ENCODE measurements at places on chromosomes 2 and 18.

GRCh38 chr2:78063246-78064020, 541.3 kb upstream of the LRRTM4 start:
- no peak for DNase-seq

DNA sequence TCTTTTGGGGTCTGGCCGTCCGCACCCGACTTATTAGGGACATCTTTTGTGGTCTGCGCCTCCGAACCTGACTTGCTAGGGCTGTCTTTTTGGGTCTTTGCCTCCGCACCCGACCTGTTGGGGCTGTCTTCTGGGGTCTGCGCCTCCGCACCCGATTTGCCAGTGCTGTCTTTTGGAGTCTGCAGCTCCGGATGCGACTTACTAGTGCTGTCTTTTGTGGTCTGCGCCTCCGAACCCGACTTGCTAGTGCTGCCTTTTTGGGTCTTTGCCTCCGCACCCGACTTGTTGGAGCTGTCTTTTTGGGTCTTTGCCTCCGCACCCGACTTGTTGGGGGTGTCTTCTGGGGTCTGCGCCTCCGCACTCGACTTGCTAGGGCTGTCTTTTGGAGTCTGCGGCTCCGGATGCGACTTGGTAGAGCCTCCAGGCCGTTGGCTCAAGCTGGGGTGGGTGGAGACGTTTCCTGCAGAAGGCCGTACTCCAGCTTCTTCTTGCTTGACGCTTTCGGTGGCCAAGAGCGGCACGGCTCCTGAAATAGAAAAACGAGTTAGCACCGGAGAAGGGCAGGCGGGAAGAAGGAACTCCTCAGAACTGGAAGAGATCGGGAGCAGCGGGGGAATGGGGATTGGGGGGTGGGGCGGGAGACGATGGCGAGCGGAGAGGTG, 498 bp downstream of the TGOLN2 start:
- DNase-seq: peak; percentile 38

DNA sequence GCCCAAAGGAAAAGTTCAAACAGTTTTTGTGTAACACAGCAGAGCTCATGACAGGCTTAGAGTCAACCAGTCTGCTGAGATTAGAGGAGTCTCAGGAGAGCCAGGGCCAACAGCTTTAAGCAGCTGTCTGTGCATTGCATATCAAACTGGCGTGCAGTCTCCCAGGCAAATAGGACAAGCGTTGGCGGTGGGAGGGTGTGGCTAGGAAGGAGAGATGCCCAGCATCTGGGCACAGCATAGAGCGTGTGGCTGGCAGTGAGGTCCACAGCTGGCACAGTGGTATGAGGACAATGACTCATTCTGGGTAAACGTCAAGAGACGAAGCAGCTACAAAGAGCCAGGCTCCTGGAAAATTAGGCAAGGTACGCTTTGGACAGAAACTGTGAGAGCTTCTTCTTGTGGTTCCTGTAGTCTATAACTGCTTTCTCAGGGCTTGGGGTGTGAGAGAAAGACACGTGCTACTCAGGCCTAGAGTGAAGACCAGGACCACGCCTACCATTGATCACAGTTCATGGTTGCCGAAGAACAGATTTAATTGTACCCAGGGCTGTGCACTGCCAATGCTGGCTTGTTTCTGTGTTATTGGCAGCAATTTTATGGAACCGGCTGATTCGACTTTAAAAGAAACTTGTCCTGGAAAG, 14.8 kb downstream of the ZAP70 start:
- DNase-seq: no peak

DNA sequence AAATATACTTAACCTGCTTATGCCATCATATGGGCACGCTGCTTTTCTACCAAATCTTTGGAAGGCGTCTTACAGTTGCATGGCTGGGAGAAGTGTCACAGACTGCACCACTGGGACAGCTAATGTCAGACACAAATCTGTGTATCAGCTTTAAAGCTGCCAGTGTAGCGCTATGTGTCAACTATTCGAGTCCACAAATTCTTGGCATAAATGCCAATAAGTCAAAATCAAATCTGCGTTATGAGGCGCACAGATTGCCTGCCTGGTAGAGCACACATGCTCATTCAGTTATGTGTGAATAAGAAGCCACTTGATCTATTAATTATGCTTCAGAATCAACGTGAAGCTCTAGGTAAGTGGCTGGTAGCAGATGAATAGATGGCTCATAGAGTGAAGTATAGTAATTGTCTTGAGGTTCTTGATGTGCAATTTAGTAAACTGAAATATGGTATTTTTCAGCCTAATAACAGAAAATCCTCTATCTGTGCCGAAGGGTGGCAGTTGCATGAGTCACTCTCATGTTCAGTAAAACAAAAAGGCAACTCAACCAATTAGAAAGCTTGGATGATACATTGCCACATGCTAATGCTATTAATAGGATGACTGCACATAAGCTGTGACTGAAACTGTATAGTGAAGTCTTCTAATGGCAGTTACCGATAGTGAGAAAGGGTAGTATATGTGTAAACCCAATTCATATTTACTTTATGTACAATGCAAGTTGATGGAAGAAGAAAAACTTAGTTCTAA, 52.0 kb downstream of the DCC start:
- DNase-seq: no peak

- DNase-seq: no peak
Measured at GRCh38 chr18:13390196-13390595, 171.6 kb downstream of the LDLRAD4 start.

- peak; percentile 38 for DNase-seq
Measured at GRCh38 chr2:230902180-230902899, 22.7 kb downstream of the GPR55 start.

- no peak for DNase-seq
Measured at GRCh38 chr2:20617081-20617575, 33.8 kb downstream of the HS1BP3 start.

GRCh38 chr2:232484628-232485347, 2.8 kb downstream of the ECEL1 start:
- peak; percentile 2 for DNase-seq

DNA sequence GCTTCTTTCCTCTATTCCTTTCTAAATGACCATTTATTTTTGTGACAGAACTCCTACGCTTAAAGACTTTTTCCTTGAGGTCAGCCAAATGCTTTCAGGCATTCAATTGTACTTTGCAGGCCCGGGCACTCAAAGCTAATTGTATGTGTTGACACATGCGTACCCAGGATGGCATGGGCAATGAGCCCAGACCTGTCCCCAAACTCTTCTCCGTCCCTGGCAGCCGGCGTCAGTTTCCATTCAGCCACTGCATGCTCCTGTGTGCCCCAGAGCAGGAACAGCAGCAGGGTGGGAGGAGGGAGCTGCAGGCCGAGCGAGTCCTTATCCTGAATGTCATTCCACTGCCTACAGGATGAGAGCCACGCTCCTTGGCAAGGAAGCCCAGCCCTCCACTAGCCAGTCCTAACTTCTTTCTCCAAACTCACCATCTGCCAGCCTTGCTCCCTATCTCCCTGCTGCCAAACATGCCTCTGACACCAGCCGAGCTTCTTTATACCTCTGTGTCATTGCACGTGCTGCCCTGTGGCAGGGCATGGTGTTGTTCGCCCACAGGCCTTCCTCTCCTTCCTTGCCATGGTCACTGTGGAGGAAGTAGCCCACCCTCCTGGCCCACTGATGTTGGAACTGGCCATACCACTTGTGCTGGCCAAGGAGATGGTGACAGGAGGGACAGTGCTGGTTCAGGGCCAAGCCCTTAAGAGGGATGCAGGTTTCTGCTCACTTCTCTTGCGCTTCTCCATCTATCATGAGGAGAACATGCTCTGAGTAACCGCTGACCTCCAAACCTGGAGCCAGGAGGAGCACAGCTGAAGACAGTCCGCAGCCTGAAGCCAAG, 116.9 kb upstream of the FHL2 start:
- DNase-seq: no peak

Measured in T-helper 17 cell (primary cell).